ENCODE measurements at places on chromosomes 3 and 15.

DNA sequence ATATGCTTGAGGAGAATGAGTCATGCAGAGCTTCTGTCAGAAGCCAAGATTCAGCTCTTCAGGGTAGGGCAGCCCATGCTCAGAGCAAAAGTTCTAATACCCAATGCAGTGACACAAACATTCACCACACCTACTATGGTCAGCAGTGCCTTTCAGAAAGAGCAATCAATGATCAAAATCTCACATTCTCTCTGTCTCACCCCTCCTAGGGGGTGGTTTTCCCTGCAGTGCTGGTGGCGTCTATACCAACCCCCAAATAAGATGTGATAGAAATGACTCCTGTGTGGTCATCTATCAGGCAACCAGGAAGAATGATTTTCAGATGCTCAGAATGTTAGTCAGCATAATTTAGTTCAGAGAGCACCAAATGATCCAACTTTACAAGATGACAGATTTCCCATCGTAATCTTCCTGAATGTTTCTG lies 385.3 kb downstream of the NTRK3 start:
- DNase-seq: no peak

DNA sequence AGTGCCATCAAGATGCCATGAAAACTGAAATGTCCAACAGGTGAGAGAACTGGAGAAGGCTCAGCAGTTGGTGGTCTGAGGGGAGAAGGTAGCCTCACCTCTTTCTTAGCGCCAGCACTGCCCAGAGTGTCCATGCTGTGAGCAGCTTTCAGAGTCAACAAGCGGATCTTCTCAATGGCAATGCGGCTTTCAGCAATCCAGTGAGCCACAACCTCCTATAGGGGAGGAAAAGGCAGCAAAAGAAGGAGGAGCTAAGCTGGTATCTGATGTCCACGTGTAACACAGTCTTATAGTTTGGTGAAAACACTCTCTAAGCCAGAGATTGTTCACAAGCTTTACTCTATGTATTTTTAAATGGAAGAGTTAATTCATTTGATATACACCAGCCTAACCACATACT lies 36.1 kb upstream of the ACKR4 start:
- no peak for DNase-seq

DNA sequence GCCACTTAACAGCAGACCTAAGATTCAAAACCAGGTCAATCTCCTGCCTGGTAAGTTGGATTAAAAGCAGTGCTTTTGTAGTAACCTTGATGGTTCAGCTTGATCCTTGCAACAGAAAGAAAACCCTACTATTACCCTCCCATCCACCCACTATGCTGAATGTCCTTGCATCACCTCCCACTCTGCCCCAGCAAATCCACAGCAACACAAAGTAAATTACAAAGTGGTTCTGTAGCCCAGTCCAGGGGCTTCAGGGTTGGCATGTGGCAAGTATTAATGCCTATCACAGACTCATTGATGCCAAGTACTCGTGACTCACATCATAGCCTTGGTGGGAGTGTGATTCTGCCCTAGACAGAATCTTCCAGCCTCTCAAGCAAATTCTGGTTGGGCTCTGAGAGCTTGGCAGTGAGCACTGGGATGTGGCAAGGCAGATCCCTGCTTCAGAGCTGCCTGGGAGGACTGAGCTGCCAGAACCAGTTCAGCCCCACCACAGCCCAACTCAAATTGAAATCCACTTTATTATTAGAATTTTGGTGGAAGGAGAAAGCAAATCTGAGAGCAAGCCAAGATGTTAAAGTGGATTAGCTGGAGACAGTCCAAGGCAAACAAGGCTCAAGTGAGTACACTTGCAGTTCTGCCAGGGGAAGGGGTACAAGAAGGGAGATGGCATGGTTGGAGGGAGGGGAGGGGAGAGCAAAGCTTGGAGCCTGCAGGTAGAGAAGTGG lies 225.8 kb upstream of the UMPS start:
- DNase-seq: no peak

- DNase-seq: peak; percentile 29
These were observed 21.4 kb upstream of the ZBED2 start for GRCh38 chr3:111616417-111617105.

DNA sequence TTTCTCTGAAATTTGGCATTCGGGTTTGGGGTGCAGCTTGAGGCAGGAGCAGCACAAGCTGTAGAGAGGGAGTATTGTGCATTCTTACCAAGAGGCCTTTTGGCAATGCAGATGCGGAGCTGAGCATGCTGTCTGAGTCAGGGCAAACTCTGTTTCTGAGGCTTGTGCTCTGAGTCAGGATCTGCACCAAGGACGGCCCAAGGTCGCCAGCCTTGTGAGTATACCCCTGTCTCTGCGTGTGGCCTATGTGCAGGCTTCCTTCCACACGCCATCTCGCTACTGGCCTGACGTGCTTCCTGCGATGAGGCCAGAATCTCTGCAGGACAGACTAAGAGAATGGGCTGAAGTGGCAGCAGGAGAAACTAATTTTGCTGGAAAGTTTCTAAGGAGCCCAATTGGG lies 83.8 kb upstream of the ROPN1 start:
- no peak for DNase-seq

- no peak for DNase-seq
These were observed 41.8 kb upstream of the NEO1 start for GRCh38 chr15:73010154-73011152.

DNA sequence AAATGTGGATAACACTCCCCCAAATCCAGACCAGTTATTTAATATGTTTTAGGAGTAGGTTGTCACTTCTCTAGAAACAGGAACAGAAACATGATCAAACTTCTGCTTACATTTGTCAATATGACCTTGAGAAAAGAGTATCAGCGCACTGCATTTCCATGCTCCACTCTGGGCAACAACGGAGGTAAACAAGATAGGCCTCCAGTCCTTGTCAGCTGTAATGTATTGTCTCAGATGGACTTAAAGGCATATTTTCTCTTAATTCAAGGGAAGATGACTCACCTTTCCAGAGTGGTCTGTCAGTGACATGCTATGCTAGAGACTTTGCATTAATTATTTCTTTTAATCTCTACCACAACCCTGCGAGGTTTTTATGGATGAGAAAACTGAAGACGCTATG lies 51.6 kb upstream of the TCF12 start:
- no peak for DNase-seq

- no peak for DNase-seq
These were observed 128.6 kb upstream of the LIPC start for GRCh38 chr15:58303236-58303635.

- DNase-seq: no peak
These were observed 12.1 kb upstream of the GATA2 start for GRCh38 chr3:128504963-128505730.

GRCh38 chr3:107235193-107235927 lies 141.9 kb upstream of the CCDC54 start:
- DNase-seq: no peak
